Caudate nucleus (tissue), 63 donors: ENCODE measurements at places on chromosomes 1 and 21.

DNA sequence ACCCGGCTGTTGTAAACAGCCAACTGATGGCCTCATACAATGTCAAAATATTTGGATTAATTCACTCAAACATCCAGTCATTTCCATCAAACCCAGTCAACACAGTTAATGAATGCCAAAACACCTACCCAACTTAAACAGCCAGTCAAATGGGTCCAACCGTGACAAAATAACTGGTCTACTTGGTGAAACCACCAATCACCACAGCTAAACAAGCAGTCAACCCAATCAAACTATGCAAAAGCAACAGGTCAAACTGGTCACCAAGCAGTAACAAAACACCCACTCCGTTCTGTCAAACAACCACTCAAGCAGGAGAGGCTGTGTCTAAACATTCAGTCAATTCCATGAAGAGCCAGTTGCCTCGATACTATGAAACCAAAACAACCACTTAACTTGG is 119.2 kb downstream of the FOXD2 start:
- DNase-seq, result no peak

DNA sequence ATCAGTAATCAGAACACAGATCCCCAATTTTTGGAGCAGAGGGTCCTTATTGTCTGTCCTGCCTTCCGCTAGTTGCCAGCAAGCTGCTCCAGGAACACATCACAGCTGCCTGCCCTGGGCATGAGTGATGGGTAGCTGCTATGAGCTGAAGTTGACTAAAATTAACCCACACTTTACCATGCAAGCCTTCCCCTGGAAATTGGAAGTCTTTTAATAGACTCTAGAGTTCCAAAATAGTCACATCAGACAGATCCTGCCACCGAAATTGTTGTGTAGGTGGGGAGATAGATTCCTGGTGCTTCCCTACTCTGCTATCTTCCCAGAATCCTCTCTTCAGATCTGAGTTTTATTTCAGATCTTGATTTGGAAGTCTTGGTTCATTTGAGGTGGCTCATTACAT is 63.1 kb upstream of the GCLM start:
- no peak for DNase-seq

DNA sequence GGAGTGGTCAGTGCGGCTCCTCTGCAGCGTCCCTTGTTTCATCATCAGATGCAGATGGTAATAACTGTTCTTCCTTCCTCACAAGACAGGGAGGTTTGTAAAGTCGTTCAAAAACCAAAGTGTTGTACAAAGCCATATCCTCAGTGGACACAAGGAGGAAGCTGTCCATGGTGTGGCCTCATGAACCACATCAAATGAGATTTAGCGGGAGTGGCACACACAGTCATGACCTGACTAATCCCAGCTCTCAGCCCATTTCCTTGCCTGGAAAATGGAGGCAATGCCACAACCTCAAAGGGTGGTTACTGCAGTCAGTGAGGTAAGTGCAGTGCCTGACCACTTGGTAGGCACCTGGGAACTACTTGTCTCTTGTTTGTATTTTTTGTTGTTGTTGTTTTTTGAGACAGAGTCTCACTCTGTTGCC is 13.4 kb downstream of the ENTREP3 start:
- DNase-seq, result no peak

DNA sequence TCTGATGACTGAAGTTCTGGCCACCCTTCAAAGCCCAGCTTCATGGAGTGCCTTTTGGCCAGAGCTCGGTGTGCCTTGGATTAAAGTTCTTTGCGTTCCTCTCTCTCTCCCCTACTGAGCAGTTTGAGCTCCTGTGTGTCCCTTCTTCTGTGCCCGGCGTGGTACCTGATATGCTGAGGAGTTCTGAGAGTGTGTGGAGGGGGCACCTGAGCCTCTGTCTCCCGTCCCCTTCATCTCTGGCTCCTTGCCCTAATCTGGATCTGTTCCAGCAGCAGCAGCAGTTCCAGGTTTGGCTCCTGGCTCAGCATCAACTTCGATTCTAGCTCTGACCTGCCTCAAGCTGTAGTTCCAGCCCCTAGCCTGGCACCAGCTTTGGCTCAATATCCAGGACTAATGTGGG is 25.1 kb upstream of the MYCL start:
- no peak for DNase-seq

- DNase-seq, result no peak
Measured at GRCh38 chr1:234871039-234871709, 257.5 kb downstream of the TOMM20 start.

DNA sequence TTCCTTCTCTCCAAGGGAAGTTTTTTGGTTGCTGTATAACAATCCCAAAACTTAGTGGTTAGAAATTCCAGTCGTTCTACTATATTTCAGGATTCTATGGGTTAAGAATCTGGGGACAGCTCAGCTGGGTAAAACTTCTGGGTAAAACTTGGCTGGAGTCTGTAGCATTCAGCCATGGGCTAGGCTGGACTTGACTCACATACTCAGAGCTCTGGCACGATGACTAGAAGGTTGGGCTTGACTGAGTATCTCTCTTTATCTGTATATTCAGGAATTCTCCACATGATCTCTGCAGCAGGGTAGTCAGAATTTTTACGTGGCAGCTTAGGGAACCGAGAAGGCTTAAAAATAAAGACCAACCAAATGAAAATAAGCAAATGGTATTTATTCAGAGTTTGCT is 28.2 kb upstream of the HRNR start:
- no peak for DNase-seq

GRCh38 chr1:109263234-109263596 is 13.9 kb downstream of the CELSR2 start:
- no peak for DNase-seq

DNA sequence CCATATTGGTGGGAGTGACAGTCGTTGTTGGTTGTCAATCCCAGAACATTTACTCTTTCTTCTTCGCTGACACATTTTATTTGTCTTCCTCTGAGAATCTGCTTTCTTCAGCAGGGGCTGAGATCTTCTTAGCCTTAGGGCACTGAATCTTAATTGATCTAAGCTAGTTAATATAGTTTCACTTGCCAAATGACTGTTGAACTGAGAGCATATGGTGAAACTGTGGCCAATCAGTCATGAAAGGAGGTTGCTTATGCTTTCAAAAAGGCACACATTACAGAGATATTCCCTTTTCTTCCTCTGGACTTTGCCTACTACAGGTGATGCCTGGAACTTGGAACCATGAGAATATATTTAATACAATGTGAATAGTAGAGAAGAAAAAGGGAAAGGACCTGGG is 60.0 kb upstream of the KIAA0040 start:
- no peak for DNase-seq

GRCh38 chr1:233229288-233229687 is 66.2 kb downstream of the PCNX2 start:
- no peak for DNase-seq

- no peak for DNase-seq
Measured at GRCh38 chr1:172122381-172122780, 281.1 kb downstream of the DNM3 start.

- DNase-seq, result no peak
Measured at GRCh38 chr1:154595621-154596020, 12.4 kb downstream of the ADAR start.

- no peak for DNase-seq
Measured at GRCh38 chr1:51738681-51739080, 121.8 kb downstream of the OSBPL9 start.

GRCh38 chr1:154998201-154998780 is 4.3 kb upstream of the ZBTB7B start:
- DNase-seq, result no peak

GRCh38 chr1:147837129-147837963 is 65.2 kb upstream of the GJA8 start:
- no peak for DNase-seq

- no peak for DNase-seq
Measured at GRCh38 chr1:36881068-36881405, 153.3 kb downstream of the GRIK3 start.
